ENCODE measurements at places on chromosomes 2 and 18. TPM values are rescaled to one million over a fixed set of nuclear protein-coding genes. Genes with fewer than 3 reads are reported as not detected.

EMX1 gene
- polyA plus RNA-seq, result not detected

FABP1 gene
- not detected for polyA plus RNA-seq

MAPK4 gene
- not detected for polyA plus RNA-seq

BOK gene
- polyA plus RNA-seq, result not detected

IL1B gene
- polyA plus RNA-seq, result not detected

DNAJC5G gene
- not detected for polyA plus RNA-seq

SNED1 gene
- 0.60 TPM for polyA plus RNA-seq

ASIC4 gene
- not detected for polyA plus RNA-seq

TNFRSF11A gene
- not detected for polyA plus RNA-seq

TET3 gene
- polyA plus RNA-seq, result 1.0 TPM

HES6 gene
- polyA plus RNA-seq, result 2.0 TPM

ITGB6 gene
- polyA plus RNA-seq, result not detected

CRACDL gene
- 0.81 TPM for polyA plus RNA-seq

VWC2L gene
- not detected for polyA plus RNA-seq

TUBA4B gene
- polyA plus RNA-seq, result not detected
